ENCODE measurements at places on chromosomes 16 and 17.

- peak; percentile 28 for DNase-seq
Observed at GRCh38 chr17:64491034-64491860, 5.6 kb downstream of the POLG2 start.

DNA sequence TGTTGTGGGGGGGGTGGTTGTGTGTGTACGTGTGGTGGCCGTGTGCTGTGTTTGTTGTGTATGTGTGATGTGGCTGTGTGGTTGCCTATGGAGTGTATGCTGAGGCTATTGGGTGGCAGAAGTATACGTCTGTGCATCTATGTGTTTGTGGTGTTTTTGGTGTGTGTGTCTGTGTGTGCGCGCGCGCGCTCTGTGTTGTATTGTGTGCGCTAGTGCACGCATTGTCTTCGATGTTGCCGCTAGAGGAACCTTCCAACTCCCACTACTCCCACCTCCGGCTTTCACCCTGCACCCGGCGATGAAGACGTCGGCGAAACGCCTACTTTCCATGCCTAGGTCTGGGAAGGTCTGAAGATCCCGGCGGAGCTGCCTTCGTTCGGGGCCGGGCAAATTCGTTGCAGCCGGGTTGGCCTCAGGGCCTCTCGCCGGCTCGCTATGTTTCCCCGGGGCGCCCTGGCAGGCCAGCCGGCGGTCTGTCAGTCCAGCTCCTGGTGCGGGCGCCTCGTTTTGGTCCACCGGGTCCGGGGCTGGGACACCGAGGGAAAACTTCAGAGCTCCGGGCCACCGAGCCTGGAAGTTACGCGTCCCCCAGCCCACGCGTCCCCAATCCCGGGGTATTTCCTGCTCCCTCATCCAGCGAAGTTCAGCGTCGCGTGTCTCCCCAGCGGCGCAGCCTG, 5.2 kb upstream of the DLX4 start:
- DNase-seq, result no peak

DNA sequence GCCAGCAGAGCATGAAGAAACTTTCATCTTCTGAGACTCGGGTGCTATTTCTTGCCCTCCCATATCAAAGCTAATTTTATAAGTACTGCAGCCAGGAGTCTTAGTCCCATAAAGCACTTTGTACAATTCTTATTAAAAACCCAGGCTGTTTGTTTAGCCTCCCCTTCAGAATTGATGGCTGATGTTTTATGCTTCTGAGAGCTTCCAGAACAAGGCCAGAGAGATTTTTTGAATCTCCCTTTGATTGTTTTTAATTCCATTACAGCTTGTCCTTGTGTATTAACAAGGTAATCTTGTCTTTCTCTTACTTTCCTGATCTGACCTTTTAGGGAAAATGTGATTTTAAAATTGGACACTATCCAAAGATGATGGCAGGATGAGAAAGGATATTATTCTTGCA, 16.3 kb downstream of the COQ7 start:
- no peak for DNase-seq

DNA sequence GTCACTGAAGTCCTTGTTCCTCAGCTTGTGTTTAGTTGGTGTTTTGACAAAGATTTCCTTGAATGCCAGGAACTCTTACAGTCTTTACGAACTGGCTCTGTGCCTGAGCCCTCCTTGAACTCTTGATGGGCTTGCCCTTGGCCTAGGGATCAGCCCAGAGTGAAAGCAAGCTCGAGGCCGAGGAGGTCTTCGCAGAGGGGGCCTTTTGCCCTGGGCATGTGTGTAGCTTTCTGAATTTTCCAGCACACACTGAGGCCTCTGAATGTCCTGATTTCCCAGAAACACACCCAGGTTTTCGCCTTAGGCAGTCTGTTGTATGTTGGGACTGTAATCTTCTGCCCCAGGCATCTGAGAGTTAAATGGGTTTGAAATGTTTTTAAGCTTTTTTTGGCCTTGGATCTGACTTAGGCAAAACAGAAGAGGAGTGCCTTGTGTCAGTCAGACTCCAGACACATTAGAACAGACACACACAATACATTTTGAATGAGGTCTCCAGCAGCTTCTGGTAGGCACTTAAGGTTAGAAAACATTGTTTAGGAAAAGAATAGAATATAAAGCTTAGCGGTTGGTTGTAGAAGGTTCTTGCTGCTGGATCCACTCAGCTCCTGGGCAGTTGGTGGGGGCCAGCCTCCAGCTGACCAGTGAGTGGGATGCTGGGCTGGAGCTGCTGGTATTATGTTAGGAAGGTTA, 17.1 kb downstream of the FOXK2 start:
- DNase-seq, result no peak

DNA sequence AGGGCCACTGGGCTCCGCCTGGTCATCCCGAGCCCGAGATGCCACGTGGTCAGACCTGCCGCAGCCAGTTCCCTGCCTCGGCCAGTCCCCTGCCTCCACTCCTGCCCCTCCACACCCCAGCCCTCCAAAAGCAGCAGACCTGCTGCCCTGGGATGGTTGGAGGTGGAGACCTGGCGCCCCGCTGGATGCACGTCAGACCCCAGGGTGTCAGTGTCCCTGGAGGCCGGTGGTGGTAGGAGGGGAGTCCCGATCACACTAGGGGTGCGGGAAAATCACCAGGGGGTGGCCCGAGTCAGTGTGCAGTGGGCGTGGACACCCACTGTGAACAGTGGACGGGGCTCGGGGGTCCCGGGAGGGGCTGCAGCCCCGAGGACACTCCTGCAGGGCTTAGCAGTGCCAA, 26.9 kb downstream of the TPSG1 start:
- no peak for DNase-seq

DNA sequence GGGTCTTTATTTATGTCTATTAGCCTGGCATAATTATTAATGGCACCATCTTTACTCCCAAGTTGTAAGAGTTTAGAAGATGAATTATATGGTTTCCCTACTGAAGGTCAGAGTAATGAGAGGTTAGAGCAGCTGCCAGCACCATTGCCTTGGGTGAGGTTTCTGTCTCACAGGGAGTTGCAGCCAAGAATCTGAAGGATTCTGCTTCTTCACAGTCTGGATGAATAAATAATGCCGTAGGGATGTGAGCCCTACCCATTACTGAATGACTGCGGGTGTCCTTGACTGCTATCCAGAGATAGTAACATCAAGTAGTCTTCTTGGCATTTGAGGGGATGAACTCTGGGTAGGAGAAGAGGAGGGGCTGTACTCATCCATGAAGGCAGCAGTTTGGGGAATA, 52.8 kb upstream of the SMIM36 start:
- no peak for DNase-seq

- no peak for DNase-seq
Observed at GRCh38 chr16:12458591-12459358, 344.9 kb downstream of the CPPED1 start.

DNA sequence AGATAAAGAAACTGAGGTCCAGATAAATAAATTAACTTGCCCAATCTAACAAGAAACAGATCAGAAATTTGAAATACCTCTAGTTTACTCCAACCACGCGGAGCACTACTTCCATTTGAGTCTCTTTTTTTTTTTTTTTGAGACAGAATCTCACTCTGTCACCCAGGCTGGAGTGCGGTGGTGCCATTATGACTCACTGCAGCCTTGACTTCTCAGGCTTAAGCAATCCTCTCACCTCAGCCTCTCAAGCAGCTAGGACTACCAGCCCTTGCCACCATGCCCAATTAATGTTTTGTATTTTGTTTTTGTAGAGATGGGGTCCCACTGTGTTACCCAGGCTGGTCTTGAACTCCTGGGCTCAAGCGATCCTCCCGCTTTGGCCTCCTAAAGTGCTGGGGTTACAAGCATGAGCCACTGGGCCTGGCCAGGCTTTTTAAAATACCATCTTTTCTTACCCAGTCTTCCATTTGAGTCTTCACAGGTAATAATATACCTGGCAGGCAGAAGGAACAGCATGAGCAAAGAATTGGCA, 3.3 kb upstream of the NACA2 start:
- DNase-seq, result no peak

GRCh38 chr17:53134548-53134947, 688.2 kb upstream of the KIF2B start:
- no peak for DNase-seq

- DNase-seq, result peak; percentile 55
Observed at GRCh38 chr16:46853713-46854443, 22.9 kb upstream of the C16orf87 start.

GRCh38 chr17:68456339-68457167, 743 bp downstream of the WIPI1 start:
- DNase-seq, result peak; percentile 87

DNA sequence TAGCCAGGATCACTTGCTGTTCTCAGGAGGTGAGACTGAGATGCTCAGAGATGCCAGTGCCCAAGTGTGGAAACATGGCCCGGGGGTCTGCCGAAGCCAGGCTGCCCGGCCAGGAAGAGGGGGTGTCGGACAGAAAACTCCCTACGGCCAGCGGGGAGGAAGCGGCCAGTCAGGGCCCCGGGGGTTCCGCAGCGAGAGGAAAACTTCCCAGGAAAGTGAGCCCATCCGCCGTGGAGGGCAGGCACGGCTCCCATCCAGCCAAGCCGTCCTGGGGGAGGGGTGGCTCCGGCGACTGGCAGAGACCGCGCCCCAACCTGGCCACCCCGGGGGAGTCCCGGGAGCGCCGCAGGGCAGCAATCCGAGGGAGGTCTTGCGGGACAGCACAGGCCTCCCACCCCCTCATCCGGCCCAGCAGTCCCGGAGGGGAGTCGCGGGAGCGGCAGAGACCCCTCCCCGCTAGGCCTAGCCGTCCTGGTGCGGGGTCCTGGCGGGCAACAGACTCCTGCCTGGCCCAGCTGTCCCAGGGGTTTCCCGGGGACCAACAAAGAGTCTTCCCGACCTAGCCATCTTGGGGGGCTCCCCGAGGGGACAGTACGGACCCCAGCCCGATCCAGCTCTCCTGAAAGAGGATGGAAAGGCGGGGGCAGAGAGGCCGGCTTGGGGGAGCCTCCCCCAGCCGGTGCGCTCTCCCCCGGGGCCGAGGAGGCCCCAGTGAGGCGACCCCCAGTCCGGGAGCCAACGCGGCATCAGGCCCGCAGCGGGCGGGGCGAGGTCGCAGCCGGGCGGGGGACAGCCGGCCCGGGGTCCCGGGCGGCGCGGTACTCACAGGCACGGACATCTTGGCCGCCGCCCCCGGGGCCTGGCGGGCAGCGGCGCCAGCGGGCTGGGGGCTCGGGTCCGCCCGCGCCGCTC, 13.8 kb upstream of the BCAR1 start:
- peak; percentile 34 for DNase-seq

DNA sequence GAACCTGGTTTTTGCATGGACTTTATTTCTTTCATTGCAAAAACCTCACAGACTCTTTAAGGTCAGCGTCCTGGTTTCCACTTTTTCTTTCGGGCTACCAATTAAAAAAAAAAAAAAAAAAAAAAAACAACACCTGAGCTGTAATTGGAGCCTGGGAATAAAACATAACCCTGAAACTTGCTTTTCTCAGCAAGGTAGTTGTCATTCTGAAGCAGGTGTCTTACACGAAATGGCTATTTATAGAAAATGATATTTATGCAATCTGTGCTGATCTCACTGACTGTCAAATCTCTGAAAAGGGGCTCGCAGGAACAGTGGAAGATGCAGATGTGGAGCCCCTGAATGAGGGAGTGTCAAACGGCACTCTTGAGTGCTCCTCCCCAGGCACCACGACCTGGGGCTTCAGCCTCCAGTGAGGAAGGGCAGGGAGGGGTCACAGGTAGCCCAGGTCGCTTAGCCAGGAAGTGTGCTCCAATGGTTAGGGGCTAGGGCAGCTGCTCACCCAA, 10.4 kb upstream of the COTL1 start:
- DNase-seq, result no peak

DNA sequence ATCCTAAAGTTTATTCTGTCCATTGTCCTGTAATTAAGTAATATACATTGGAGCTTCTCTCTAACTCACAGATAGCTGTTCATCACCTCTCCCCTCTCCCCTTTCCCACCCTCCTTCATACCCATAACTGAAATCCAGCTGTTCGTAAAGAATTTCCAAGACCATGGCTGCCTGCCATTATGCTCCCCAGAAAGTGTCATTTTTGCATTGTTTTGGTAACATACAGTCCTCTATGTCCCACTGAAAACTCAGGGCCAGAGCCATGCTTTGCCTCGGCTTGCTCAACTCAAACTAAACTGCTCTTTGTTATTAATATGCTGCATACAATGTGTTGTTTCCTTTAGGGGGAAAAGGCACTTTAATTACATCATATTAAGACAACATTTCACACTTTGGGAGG, 132.0 kb downstream of the MRTFB start:
- DNase-seq, result no peak

DNA sequence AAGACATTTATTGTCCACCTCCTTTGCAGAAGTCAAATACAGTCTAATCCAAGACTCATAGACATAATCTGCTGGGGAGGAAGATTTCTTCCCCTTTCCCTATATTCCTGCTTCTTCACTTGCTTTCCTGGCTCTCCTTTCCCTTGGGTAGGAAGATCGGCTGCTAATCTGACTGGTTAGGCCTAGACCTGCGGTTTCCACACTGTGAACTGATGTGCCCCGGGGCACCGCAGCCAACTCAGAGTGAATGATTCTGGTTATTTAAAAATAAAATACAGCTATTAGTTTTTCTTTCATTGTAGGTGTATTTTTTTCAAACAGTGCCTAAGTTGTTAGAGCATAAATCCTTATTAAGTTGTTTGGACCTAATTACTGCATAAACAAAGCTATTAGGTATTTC, 78.9 kb downstream of the DNAH3 start:
- no peak for DNase-seq

GRCh38 chr16:85514598-85515318, 98.4 kb upstream of the GSE1 start:
- DNase-seq, result peak; percentile 96

DNA sequence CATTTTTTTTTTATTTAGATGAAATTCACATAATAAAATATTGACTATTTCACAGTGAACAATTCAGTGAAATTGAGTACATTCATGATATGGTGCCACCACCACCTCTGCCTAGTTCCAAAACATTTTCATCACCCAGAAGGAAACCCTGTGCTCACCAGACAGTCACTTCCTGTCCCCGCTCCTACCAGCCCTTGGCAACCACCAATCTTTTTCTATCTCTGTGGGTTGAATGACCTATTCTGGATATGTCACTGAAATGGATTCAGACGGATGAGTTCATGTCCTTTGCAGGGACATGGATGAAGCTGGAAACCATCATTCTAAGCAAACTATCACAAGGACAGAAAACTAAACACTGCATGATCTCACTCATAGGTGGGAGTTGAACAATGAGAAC, 40.5 kb downstream of the ATP2C2 start:
- DNase-seq, result no peak

- DNase-seq, result no peak
Observed at GRCh38 chr17:1227917-1228780, 42.1 kb upstream of the BHLHA9 start.
